Fibroblast of the aortic adventitia (primary cell): ENCODE measurements at places on chromosomes 1 and 21. TPM values are rescaled to one million over a fixed set of nuclear protein-coding genes. Genes with fewer than 3 reads are reported as not detected.

SAMD13 gene
- total RNA-seq: 1.4 and 3.1 TPM in 2 replicates

MTARC1 gene
- 0.72 and 4.3 TPM in 2 replicates for total RNA-seq

- DNase-seq: no peak
These were observed 80.5 kb upstream of the PRMT6 start for GRCh38 chr1:106975944-106976343.

MYBPHL gene
- total RNA-seq: not detected in 2 replicates
